ENCODE measurements at places on chromosomes 1 and 21.

- DNase-seq: no peak
Observed at GRCh38 chr1:95752515-95753381, 518.7 kb downstream of the RWDD3 start.

- DNase-seq: no peak
Observed at GRCh38 chr1:173663159-173663558, 6.5 kb downstream of the ANKRD45 start.

- DNase-seq: no peak
Observed at GRCh38 chr1:155884982-155885381, 25.6 kb downstream of the SYT11 start.

GRCh38 chr1:9332513-9333143 is 39.9 kb downstream of the SPSB1 start:
- no peak for DNase-seq

GRCh38 chr1:112852276-112852675 is 103.7 kb downstream of the SLC16A1 start:
- DNase-seq: no peak

GRCh38 chr1:3402258-3403010 is 52.0 kb upstream of the ARHGEF16 start:
- no peak for DNase-seq

- DNase-seq: no peak
Observed at GRCh38 chr1:209102120-209102519, 481.4 kb upstream of the CAMK1G start.

- DNase-seq: no peak
Observed at GRCh38 chr1:85375493-85375892, 89.5 kb downstream of the DDAH1 start.

GRCh38 chr1:61450872-61451571 is 273.9 kb downstream of the TM2D1 start:
- no peak for DNase-seq

DNA sequence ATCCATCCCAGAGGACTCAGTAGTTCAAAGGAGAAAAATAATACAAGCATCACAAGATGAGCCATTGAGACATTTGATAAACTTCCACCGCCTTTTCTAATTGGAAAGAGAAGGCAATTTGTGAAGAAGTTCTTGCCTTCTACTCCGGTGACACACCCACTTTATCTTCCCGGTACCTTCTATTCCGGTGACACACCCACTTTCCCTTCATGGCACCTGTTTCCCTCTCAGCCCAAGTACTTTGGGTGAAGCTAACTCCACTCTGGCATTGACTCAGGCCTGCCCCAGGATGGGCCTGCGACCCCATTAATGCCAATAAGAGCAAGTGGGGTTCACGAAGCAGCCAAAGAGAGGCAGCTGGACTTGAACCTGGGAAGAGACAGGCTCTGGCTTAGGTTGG is 38.2 kb downstream of the CLDN14 start:
- no peak for DNase-seq

DNA sequence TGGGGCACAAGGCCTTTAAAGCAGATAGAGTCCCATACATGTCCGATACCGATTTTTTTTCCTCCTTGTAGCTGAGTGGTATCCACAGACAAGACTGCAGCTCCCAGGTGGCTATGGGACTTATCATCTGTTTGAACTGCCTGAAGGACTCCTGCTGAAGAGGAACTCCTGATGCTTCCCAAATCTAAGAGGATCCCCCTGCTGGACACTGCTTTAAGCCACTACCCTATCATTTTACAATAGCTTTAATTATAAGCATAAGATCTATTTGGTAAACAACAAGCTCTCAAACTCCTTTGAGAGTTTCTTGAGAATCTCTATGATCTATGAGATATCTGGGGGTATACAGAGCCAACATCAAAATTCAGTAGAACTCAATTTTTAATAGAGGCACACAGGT is 11.7 kb downstream of the NDC1 start:
- no peak for DNase-seq

GRCh38 chr1:151135433-151136385 is 10.7 kb downstream of the SEMA6C start:
- no peak for DNase-seq

Data from GOT3 (cell line).